Cerebellar nuclear complex (tissue), 1 donor: ENCODE measurements at places on chromosomes 2 and 18.

- DNase-seq: no peak
Measured at GRCh38 chr2:164073101-164074074, 337.6 kb upstream of the FIGN start.

DNA sequence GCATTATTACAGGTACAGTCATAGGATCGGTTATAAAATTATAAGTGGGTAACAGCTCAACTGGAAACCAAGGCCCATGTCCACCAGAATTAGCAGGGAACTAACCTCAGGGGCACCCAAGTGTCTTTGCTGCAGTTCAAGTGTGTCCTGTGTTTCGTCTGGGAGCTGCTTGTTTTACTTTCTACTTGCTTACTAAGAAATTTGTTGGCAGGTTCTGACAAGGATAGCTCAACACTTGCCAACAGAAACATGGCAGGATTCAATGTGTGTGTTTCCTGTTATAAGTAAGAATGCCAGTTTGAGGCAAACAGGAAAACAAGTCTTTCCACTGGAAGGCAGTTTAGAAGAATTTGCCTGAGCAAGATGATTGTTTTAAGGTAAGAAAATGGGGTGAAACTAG lies 104.5 kb downstream of the EPHA4 start:
- no peak for DNase-seq

DNA sequence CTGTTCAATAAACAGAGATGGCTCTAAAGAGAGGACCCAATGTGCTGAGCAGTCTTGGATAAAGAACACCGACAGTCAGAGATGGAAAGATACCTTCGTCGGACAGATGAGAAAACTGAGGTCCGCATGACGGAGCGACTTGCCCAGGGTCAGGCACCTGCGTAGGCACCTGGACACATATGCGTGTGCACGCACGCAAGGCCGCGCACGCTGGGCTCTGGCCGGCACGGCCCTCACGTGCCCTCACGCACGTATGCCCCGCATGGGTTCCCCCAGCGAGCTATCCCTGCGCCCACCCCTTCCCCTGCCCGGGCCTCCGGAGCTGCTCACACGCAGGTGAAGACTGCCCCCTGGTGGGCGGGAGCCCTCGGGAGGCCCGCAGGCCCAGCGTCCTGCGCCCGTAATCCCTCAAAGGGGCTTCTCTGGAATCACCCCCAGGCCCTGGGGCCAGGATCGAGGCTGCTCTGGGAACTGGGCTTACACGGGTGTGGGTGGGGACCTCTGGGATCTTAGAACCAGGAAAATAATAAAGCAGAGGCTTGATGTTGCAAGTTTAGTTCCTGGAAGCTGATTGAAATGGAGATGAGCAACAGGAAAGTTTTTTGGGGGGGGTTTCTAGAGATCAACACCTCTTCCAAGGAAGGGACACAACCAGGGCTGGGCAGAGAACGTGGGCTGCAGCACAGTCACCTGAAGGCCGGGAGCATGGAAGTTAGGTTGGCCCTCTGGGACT lies 246.3 kb downstream of the TNS1 start:
- no peak for DNase-seq

DNA sequence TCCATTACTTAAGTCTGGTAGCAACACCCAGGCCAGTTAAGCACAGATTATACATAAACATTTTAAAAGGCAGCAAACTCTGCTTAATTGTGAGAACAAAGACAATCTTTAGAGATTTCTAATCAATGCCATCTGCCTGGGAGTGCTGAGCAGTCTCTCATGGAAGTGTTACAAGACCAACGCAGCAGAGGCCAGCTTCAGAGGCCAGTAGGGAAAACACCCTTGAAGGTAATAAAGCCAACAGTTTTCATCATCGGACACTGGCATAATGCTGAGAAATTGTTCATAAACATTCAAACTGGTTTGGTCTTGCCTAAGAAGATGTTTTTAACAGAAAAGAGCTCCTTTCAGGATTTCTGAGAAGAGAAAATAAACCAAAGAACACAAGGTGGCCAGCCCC lies 35.0 kb downstream of the EPB41L3 start:
- no peak for DNase-seq

- DNase-seq: no peak
Measured at GRCh38 chr2:196409376-196409775, 230.1 kb upstream of the CCDC150 start.

DNA sequence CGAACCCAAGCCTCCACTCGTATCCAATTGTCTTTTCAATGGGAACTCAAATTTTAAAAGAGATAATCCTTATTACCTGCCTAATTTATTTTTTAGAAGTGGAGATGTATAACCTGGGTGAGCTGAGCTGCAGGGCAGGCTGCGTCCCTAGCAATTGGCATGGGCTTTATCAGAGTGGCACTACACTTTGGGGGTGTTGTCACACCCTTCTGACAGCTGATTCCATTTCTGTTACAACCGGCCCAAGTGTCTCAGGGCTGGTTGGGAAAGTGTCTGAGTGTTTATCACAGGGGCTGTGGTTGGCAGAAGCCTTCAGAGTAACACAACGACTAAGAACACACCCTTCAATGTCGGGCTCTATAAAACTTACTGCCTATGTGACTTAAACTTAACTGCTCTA lies 295.0 kb downstream of the SMAD2 start:
- no peak for DNase-seq

- no peak for DNase-seq
Measured at GRCh38 chr2:203802342-203803052, 65.1 kb upstream of the CTLA4 start.

- DNase-seq: no peak
Measured at GRCh38 chr2:61177727-61178549, 15.9 kb downstream of the C2orf74 start.

DNA sequence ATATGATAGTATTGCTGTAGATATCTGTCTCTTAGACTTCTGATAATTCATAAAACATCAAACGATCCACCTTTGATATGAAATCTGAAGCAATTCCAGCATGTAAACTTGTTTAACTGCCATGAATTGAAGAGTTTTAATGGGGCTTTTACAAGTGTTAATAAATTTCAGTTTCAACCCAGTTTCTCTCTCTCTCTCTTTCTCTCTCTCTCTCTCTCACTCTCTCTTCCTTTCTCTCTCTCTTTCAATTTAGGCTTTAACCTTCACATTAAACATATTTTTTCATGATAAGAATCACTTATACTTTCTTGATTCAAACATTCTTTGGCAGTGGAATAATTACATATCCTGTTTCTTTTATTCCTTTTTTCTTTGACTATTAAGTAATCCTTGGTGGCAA lies 296.1 kb downstream of the EPHA4 start:
- DNase-seq: no peak

- no peak for DNase-seq
Measured at GRCh38 chr2:68548396-68548795, 81.0 kb downstream of the APLF start.

DNA sequence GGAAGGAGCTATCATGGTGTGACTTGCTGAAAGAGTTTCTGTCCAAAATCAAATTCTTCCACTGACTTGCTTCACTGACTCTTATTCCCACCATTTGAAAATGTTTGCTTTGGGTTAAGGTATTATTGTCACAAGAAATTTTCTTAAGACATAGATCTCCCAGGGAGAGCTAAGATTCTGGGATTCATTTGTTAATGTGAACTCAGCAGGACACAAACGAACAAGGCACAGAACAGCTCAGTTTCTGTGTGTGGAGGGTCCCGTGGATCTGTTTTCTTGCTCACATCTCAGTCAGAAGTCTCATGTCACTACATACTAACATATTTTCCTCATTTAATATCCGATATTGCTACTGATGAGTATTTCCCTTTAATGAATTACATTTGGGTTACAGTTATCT lies 8.2 kb upstream of the HNRNPA3 start:
- no peak for DNase-seq

- no peak for DNase-seq
Measured at GRCh38 chr2:86221066-86221684, 21.9 kb downstream of the MRPL35 start.

- no peak for DNase-seq
Measured at GRCh38 chr18:21180588-21180987, 61.4 kb upstream of the GREB1L start.

DNA sequence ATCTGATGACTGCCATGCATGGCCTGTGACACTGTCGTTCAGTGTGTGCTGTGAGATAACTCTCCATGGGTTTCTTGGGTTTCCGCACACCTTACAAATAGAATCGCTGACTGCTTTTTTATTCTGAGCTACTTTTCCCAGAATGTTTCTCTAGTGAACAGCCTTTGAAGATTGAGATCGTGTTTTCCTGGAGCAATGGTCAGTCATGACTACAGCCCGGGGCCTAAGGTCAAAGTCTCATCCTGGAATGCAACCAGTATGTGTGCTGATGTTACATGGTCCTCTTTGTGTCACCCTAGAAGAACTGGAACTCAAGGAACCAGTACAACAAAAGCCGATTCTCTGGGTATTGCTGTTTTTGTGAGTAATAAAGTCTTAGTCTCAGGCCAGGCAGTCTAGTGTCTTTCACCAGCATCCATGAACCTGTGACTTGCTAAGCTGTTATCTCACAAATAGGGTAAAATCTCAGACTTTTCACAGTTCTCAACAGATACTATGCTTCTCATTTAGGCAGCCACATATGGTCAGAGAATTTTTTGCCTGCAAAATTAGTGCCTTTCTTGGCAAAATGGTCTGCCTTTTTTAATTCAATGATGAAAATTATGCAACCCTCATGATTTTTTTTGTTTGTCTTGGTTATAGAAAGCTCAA lies 124.9 kb upstream of the PIEZO2 start:
- no peak for DNase-seq

DNA sequence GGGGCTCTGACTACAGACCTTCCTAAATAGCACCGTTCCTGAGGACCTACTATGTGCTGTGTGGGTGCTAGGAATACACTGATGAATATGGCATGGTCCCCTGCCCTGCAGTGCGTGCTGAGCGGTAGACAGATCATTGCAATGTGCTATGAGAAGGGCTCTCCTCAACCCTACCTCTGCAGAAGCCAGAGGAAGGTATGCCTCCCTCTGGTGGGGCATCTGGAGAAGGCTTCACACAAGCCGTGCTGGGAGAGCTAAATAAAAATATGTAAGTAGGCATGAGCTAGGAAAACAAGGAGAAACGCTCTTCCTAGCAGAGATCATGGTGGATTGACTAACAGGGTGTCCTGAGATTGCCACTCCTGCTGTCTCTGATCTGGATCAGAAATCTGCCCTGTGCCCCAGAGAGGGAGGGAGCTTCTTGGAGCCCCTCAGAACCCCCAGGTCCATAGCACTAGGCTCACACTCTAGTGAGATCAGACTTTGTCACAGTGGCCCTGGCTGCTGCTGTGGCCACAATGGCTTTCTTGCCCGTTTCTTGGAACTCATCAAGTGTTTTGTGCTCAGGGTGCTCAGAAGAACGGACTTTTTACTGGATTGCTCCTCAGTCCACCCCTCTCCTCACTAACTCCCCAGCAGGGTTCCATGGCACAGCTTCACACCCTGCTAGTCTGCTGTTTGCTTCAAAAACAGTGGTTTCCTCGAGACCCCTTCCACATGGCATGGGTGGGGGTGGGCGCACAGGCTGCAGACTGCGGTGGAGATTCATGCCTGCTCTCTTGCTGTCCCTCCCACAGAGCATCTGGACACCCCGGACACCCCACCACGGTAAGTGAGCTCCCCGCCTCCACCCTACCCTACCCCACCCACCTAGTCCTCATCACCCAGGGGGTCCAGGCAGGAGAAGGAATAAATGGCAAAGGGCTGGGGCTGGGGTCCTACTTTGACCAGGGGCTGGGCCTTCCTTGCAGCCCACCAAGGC lies 14.2 kb downstream of the SIGLEC15 start:
- no peak for DNase-seq

- DNase-seq: no peak
Measured at GRCh38 chr2:141534666-141535362, 596.0 kb downstream of the LRP1B start.

DNA sequence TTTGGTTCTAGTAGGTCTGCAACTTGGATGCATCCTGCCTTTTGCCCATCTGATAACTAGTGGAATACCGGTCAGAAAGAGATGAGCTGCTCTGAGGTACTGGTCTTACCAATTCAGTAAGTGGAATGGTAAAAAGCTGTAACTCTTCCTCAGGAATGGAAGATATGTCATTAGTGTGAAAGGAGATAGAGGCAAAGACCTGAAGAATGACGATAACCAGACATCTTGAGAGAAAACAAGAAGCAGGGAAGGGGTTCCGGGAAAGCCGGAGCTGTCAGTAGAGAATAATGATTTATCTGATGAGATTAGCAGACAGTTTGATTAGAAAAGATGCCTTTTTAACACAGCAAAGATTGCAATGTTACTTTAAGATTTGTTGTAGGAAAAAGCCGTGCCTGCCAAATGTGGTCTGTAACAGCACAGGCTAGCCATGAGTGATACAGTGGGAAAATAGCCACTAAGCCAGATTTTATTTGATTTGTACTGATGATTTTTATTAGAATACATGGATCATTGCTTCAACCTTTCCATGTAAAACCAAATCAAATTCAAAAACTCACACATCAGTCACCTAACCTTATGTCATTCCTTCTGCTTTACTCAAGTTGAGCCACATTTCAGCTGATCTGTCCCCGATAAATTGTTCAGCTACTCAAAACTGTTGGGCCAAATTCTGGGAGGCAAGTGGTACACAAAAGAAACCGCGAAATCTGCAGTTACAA lies 110.0 kb downstream of the TCF4 start:
- no peak for DNase-seq

DNA sequence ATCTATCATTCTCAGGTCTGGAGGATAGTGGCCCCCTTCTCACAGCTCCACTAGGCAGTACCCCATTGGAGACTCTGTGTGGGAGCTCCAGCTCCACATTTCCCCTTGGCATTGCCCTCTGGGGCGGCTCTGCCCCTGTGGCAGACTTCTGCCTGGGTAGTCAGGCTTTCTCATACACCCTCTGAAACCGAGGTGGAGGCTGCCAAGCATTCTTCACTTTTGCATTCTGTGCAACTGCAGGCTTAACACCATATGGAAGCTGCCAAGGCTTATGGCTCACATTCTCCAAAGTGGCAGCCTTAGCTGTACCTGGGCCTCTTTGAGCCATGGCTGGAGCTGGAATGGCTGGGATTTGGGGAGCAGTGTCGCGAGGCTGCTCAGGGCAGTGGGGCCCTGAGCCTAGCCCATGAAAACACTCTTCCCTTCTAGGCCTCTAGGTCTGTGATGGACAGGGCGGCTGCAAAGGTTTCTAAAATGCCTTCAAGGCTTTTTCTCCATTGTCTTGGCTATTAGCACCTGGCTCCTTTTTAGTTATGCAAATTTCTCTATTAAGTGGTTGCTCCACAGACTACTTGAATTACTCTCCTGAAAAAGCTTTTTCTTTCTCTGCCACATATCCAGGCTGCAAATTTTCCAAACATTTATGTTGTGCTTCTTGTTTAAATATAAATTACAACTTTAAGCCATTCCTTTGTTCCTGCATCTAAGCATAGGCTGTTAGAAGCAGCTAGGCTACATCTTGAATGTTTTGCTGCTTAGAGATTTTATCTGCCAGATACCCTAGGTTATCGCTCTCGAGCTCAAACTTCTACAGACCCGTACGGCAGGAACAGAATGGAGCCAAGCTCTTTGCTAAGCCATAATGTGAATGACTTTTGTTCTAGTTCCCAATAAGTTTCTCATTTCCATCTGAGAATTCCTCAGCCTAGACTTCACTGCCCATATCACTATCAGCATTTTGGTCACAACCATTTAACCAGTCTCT lies 206.5 kb downstream of the CPS1 start:
- DNase-seq: no peak
